WTC11 (cell line): ENCODE measurements at places on chromosomes 2 and 18.

GRCh38 chr2:150643114-150643725, 155.8 kb upstream of the RND3 start:
- no peak for DNase-seq

DNA sequence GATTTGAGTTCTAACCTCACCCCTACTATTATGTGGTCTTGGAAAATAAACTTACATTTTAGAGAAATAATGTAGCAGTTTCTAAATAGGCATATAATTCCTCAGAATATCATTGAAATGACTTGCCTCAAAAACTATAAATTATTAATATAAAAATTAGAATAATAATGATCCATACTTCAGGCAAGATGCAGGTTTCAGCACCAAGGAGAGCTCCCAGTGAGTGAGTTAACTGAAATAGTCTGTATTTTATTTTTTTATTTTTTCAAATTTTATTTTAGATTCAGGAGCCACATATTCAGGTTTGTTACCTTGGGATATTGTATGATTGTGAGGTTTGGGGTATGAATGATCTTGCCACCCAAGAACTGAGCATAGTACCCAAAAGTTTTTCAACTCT, 472.2 kb upstream of the DCC start:
- no peak for DNase-seq

- no peak for DNase-seq
Measured at GRCh38 chr2:239005586-239005985, 157.7 kb downstream of the TWIST2 start.

DNA sequence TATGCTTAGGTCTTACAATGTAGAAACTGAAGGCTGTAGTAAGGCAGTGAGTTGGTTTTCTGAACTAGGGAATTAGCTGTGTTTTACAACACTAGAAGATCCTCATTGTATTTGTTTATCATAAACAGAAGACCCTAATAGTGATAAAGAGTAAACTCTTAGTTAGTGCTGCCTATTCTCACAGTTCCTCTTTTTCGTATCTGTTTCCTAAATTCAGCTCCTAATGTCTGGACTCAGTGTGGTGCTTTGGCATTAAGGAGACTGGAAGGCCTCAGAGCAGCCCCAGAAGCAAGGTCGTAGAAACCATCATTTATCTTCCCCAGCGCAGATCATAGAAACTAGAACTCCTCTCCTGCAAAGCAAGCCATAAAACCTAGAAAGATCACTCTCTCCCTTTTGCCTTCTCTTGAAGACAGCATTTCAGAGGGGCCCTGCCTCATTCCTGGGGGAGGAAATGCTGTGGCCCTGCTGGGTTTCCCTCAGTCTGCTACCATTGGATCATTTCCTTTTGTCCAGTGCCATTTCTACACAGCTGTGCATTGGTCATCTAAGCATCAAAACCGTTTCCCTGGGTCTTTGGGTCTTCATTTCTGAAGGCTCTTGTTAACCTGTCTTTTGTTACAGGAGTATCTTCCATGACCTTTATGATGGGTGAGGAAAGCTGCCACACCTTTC, 4.7 kb downstream of the ACP1 start:
- DNase-seq, result no peak
